Activated B cell treated with CpG ODN at 0.5 μM for 24 hours (primary cell): ENCODE measurements at places on chromosomes 1 and 21. TPM values are rescaled to one million over a fixed set of nuclear protein-coding genes. Genes with fewer than 3 reads are reported as not detected.

GRCh38 chr21:25556091-25556490 is 51.2 kb downstream of the MRPL39 start:
- DNase-seq = no peak

GRCh38 chr1:32144033-32144432 is 35.4 kb upstream of the TXLNA start:
- DNase-seq = no peak

CLCA1 gene
- not detected in 2 replicates for total RNA-seq

BSND gene
- total RNA-seq = 0.05 TPM in 1 of 2 replicates, not detected in the other

MMP23B gene
- total RNA-seq = 0.32 and 0.35 TPM in 2 replicates

DNA sequence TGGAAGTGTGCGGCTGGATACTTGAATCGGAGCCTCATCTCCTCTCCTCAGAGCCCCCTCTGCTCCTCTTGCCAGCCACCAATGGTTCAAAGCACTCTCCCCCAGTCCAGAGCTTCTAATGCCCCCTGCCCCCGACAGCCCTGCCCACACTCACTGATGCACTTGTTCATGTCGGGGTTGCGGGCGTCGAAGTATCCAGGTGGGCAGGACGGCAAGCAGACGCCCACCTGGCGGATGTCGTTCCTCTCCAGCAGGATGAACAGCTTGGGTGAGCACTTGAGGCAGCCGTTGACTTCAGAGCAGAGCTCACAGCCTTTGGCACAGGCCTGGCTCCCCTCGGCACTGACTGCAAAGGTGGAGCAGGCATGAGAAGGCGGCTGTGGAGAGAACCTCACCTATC is 18.4 kb downstream of the RSPO1 start:
- DNase-seq = no peak

MCM3AP gene
- total RNA-seq = 136 and 147 TPM in 2 replicates

GRCh38 chr1:170032531-170033280 is 41.8 kb downstream of the KIFAP3 start:
- DNase-seq = no peak

GRCh38 chr1:37813529-37814145 is 5.6 kb upstream of the YRDC start:
- DNase-seq = no peak

- no peak for DNase-seq
Measured at GRCh38 chr1:225863167-225863566, 19.0 kb downstream of the TMEM63A start.

- no peak for DNase-seq
Measured at GRCh38 chr1:186793582-186793927, 35.2 kb upstream of the PLA2G4A start.

DNA sequence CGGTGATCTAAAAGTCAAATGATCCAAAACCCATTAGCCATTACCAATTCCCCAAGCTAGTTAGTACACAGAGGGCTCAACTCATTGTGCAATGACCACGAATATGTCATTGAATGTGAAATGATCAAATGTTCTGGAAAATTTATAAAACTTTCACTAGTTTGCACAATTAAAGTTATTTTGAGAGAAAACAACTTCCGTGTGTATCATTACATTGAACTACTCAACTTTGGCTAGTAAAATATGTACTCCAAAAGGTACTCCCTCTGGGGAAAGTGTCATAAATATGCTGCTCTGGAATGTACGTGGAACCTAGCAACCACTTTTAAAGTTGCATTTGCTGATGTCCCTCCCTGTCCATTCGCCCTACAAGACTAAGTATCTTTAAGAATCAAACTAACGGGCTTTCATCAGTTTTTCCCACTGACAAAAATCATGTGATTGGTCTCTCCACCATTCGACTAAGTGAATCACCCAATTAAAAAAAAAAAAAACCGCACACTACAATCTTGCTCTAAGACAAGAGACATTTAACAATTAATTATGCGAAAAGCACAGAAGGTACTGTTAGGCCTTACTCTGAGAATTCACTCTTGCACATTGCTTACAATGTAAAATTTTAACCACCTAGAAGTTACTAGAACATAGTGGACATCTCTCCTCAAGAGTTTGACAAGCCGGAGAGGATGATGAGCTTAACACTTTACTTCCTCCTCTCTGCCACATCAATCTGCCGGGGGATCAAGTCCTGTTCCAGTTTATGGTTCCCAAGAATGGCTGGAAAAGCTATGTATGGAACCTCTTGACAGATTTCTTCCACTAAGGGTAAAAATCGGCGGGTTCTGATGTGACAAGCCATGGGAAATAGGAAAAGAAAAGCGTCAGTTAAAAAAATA is 1.2 kb downstream of the ACBD3 start:
- no peak for DNase-seq

- no peak for DNase-seq
Measured at GRCh38 chr1:216005916-216006315, 417.3 kb downstream of the USH2A start.

DNA sequence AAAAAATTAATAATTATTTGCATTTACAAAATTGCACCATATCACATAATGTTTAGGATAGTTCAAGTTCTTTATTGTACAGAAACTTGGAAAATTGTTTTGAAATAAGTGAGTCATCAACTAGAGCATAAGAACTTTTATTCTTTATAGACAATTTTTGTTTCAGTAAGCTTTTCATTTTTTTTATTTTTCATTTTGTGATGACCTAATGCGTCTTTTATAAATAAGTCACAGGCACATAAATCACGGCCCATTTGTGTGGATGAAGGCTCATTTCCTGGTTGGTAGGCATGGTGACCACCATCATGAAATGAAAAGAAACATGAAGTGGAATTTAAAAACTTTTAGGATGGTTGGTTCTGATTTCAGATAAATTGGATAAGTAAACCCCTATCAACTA is 39.3 kb downstream of the SPAG17 start:
- no peak for DNase-seq

DNA sequence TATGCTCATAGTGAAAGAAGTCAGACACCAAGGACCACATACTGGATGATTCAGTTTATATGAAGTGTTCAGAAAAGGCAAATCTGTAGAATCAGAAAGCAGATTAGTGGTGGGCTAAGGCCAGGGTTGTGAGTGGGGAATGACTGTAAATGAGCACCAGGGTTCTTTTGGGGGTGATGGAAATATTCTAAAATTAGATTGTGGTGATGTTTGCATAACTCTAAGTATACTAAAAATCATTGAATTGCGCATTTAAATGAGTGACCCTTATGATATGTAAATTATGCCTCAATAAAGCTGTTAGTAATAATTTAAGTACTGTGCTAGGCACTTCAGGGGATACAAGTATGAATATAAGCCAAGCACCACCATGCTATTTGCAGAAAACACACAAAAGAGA is 256.3 kb downstream of the TPR start:
- no peak for DNase-seq

AMY1A gene
- not detected in 2 replicates for total RNA-seq

- DNase-seq = no peak
Measured at GRCh38 chr21:34843562-34843961, 174.8 kb downstream of the CLIC6 start.

UBASH3A gene
- total RNA-seq = 0.20 TPM in 1 of 2 replicates, not detected in the other

DNA sequence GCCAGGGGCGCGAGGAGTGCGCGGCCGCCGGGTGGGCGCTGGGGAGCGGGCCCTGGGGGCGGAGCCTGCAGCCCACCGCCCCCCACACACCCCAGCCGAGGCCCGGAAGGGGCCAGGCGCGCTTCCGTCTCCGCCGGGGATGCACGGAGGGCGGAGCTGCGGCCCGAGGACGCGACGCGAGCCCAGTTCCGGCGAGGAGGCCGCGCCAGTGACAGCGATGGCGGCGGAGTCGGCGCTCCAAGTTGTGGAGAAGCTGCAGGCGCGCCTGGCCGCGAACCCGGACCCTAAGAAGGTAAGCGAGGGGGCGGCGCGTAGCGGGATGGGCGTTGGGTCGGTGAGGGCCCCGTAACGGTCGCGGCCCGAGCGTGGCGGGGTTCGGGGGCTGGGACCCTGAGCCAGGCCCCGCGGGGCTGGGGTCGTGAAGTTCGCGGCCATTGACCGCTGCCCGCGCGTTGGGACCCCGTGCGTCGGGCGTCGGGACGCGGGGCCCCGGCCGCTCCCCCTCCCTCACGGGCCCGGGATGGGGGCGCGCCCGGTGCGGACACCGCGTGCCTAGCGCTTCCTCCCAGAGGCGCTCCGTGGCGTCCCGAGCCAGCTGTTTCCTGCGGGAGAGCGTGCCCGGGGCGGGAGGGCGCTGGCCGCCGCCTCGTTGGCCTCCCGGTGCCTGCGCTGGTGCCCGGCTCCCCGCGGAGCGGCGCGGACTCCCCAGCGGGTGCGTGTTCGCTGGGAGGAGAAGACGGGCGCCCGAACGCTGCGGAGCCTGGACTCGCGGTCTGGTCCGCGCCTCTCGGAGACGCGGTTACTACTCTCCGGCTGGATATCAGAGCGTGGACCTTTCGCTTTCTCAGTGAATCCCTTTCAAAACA is at the start of gene ELOA:
TSS of gene ELOA (plus strand) at position 185 of the 866 bp plus-strand sequence. CDS start at position 218, 33 bp downstream.
- peak; percentile 76 for DNase-seq

ITGB2 gene
- 124 and 131 TPM in 2 replicates for total RNA-seq

SAMSN1 gene
- 48.7 and 49.7 TPM in 2 replicates for total RNA-seq

KIF14 gene
- total RNA-seq = 0.27 and 0.38 TPM in 2 replicates

SDC3 gene
- total RNA-seq = 0.71 and 0.81 TPM in 2 replicates

GRCh38 chr1:85707267-85707989 is 805 bp downstream of the ZNHIT6 start:
- no peak for DNase-seq

- DNase-seq = no peak
Measured at GRCh38 chr1:233523047-233523446, 90.9 kb upstream of the KCNK1 start.

- DNase-seq = no peak
Measured at GRCh38 chr1:74502432-74502831, 10.0 kb downstream of the LRRC53 start.

DNA sequence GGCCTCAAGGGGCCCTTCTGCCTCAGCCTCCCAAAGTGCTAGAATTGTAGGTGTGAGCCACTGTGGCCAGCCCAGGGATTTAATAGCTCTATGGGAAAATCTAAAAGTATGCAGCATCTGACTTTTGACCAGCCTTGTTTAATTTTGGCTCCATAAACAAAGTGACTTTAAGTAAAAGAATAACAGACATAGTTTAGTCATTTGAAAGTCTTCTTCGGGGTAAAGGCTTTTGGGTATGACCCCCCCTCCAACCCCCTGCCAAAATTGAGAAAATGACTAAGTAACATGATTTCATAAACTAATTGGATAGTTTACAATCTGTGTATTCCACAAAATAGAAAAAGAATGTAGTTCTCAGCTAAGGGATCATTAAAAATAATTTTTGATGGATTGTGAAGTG is 17.0 kb downstream of the GPBP1L1 start:
- DNase-seq = no peak

DNA sequence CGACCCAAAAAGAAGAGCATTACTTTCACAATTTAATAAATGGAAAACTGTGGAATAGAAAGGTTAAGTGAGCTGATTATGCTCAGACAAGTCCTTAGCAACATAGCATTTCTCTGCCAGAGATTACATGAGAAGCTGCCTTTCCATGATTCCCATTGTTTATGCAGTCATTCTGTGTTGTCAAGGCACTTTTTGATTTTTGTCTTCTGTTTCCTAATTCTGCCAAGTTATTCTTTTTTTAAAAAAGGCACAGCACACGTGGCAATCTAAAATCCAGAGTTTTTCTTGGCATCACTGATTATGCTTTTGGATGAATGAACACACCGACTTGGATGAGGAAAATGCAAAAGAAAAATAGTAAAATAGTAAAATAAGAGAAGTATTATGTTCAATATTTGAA is 185.0 kb downstream of the RGS7 start:
- no peak for DNase-seq

DNA sequence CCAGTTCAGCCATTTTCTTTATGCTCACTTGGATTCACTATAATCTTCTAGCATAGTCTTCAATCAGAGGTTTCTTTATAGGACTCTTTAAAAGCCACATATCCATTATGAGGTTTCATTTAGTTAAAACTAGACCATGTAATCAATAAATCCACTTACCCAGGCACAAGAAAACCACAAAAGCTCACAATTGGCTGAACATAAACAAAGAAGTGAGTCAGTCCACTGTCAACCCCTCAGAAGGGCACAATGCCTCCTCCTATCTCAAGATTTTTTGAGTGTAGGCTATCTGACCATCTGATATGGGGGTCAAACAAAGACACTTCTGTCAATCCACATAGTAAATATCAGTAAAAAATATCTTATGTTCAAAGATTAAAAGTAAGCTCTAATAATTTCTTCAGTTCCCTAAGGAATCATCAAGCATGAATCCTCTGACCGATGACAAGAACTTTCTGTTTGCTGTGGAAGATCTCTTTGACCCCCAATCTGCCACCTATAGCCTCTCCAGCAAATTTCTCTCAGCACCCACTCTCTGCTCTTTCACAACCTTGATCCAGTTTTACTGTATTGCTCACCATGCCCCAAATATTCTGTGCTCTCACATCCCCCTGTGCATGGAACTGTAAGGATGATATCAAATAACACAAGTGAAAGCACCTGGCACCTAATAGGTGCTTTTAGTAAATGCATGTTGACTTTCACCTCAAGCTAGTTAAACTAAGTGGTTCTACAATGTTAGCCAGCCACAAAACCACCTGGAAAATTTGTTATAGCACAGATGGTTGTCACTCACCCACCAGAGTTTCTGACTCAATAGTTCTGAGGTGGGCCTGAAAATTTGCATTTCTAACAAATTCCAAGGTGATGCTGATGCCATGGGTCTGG is 16.7 kb downstream of the RAB3B start:
- DNase-seq = no peak

GRCh38 chr1:23567629-23567995 is 8.3 kb upstream of the ID3 start:
- no peak for DNase-seq

DNA sequence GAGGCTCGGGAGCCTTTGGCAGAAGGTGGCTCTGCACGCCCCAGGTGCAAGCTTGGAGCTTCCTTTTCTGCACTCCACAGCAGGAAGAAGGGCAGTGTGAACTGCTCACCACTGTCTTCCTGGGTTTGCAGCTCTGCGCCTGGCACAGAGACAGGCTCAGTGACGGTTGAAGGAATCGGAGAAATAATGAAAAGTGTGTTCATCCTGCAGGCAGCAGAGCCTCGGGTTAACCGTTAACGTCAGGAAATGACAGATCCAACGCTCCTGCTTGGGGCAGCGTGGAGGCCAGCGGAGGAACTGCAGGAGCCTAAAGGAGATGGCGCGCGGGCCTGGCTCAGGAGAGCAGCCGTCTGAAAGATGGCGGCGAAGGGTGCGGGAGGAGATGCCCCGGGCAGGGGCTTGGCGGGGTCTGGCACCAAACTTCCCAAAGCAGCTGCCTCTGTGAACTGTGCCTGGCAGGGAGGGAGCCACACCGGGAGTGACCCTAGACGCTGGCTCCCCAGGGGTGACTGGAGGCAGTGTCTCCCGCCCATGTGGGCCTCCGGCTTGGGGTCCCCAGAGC is 10.9 kb upstream of the SAMD11 start:
- DNase-seq = no peak
